ENCODE measurements at places on chromosomes 1 and 21.

DNA sequence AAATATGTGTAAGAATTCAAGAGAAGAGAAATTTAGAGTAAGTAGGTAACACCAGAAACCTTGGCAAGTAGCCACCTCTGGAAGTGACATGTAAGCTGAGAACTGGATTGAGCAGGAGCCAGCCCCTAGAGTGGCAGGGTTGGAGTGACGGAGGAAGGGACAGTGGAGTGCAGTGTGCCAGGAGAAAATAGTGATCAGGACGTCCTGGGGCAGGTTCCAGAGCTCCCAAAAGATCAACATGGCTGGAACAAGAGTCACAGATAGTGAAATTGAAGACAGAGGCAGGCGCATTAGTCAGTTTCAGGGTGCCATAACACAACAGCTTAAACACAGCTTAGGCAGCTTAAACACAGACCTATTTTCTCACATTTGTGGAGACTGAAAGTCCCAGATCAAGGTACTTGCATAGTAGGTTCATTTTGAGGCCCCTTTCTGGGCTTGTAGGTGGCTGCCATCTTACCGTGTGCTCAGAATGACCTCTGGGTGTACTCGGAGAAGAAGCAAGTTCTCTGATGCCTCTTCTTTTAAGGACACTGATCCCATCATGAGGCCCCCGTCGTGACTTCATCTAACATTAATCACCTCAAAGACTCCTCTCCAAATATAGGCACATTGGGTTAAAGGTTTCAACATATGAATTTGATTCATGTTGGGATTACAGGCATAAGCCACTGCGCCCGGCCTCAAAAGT is 37.2 kb downstream of the GNPAT start:
- no peak for DNase-seq

GRCh38 chr21:41207401-41208375 is 39.7 kb downstream of the BACE2 start:
- DNase-seq: no peak

- no peak for DNase-seq
Observed at GRCh38 chr1:239718997-239719628, 332.7 kb downstream of the CHRM3 start.

- DNase-seq: no peak
Observed at GRCh38 chr1:210703593-210703992, 374.9 kb downstream of the HHAT start.

DNA sequence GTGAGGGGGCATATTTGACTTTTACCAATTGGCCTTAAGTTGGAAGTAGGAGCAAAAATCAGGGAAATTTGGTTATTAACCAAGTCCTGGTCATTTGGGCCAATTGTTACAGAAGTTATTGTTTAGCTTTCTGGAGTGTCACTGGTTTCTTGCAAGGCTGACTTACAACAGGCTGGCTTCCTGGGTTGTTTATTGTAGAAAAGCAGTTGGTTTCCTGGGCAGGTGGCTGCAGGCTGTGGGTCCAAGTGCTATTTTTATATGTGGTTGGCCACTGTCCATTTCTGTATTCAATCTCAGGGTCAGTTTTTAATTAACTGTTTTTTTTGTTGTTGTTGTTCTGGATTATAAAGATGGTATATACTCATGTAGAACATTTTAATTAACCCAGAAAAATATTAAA is 174.1 kb downstream of the KCNJ6 start:
- no peak for DNase-seq

- DNase-seq: no peak
Observed at GRCh38 chr1:36944883-36945282, 89.4 kb downstream of the GRIK3 start.

GRCh38 chr1:235923466-235924021 is 56.8 kb upstream of the LYST start:
- no peak for DNase-seq

- DNase-seq: no peak
Observed at GRCh38 chr1:26281971-26282370, 2.1 kb downstream of the SH3BGRL3 start.

DNA sequence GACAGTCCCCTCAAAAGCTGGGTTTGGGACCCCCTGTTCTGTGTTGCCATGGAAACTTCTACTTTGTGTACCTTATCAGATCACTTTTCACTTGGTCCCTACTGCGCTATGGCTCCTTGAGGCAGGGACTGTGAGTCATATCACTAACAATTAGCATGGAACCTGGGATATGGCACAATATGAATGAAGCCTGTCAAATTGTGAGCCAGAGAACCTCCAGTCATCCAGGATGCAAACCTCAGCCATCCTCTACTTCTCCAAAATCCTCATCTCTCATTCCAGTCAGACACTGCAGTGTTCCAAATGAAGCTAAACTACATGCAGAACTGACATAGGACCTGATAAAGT is 11.2 kb upstream of the CAPZB start:
- no peak for DNase-seq

- no peak for DNase-seq
Observed at GRCh38 chr1:3539707-3540425, 71.4 kb downstream of the MEGF6 start.

GRCh38 chr1:176866011-176866714 is 298.3 kb downstream of the ASTN1 start:
- no peak for DNase-seq

DNA sequence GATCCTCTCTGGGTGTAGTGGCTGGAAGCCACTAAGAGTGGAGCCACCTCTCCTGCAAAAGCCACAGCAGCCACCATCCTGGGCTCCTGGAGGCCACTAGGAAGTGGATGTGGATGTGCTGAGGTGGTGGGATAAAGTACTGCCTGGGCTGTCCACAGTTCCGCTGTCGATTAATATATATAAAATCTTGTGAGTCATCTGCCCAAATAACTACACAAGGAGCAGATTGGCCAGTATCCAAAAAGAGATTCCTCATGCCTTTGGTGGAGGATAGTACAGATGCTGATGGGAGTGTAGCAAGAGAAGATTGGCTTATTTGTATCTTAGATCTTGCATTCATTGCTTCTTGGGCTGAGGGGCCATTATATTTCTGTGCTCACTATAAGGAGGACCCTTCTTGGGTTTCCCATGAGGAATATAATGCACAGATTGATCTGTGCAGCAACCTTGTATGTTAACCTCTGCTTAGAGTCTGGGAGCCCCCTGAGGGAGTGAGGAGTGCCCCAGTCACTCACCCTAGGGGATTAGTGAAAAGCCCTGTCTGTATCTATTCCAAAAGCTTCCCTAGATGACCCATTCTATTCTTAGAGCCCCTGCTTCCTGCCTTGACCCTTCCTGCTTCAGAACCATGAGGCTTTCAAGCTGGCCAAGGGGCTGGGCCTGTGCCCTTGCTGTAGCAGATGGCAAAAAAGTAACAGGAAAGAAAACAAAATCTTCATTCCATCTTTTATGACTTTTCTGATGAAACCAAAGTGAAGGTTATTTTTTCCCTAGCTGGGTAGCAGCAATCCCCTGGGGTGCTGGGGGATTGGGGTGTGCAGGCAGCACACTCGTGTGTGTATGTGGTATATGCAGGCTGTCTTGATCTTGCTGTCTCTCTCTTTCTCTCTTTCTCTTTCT is 31.7 kb downstream of the RCSD1 start:
- DNase-seq: no peak

GRCh38 chr1:151324390-151324930 is 2.8 kb downstream of the PI4KB start:
- no peak for DNase-seq

GRCh38 chr1:207309745-207310273 is 11.7 kb upstream of the CD55 start:
- no peak for DNase-seq

GRCh38 chr1:100332331-100332730 is 20.0 kb upstream of the CDC14A start:
- DNase-seq: no peak

DNA sequence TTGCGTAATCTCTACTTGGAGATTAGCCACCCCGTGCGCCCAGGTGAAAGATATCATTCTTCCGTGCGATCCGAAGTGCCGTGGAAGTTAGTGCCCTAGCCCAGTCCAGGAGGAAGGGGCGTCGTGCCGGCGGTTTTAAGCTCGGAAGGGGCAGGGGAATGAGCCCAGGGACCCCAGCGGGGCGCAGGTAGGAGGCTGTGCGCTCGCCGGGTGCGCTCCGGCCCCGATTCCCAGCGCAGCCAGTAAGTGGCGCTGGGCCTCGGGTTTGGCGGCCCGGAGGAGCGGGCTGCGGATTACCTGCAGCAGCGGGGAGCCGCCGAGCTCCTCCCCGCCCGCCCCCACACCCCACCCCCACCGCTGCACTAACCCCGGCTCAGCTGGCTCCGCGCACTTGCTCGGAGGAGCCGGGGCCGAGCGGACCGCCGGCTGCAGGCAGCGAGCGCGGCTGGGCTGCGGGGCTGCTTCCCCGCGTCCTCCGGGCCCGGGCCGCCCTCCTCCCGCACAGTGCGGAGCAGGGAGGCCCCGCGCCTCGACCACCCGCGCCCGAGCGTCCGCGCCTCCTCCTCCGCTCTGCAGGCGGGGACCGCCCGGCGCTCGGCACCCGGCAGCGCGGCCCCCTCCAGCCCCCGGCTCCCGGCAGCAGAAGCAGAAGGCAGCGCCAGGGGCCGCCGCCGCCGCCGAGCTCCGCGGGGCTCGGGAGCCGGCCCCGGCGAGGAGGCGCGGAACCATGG is at the start of gene RYR2:
RYR2 (plus strand) TSS at position 390 of the 731 bp plus-strand sequence; CDS start at position 728, 338 bp downstream.
- DNase-seq: no peak

DNA sequence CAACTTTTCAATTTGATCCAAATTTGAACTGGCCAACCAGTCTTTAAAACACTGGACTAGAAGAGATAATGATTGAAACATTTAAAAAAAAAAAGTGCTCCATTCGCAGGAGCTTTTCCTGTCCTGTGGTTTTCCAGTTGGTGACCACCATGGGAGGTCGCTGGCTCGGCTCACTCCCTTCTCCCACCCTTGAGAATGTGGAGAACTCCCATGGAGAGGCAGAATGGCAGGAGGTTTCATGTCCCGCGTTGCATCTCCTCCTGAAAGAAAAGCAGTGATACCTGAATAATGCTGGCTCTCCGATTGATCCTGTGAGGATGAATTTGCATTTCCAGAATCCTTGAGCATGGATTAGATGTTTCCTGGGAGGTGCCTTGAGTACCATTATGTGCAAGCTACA is 16.5 kb upstream of the MPZL1 start:
- no peak for DNase-seq

GRCh38 chr1:94619731-94620130 is 78.2 kb upstream of the F3 start:
- DNase-seq: no peak

- DNase-seq: no peak
Observed at GRCh38 chr1:216722821-216723220, 408 bp downstream of the ESRRG start.

DNA sequence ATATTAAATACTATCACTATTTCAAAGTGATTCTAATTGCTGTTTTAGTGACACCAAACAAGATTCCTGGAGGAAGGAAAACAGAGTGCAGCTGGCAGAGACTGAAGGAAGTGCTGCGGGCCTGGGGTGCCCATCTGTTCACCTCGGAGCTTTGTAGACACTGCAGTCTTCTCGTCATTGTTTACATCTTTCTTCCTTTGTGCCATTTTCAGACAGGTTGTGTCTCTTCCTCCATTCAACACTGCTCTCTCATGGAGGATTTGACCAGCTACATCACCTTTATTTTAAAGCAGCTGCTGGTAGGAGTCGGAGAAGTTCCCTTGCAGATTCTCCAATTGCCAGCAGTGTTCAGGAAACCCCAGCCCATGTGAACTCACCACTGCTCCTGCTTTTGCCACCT is 37.3 kb downstream of the ABCA4 start:
- DNase-seq: no peak
